ENCODE measurements at places on chromosomes 2 and 18.

DNA sequence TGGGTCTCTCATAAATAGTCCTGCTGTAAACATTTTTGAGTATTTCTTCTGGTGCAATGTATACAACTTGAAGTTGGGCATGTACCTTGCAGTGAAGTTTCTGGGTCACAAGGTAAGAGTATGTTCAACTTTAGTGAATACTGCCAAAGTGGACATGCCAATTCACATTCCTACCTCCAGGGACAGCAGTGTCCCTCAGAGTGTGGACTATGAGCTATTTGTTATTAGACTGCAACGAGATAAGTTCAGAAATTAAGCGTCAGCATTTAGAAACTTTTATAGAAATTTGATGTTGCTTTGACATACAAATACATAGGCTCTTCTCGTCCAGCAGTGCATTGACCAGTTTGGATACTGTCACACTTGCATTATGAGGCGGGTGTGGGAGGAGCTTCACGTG, 7.2 kb upstream of the ACKR3 start:
- DNase-seq = no peak

GRCh38 chr18:13266218-13267100, 47.9 kb downstream of the LDLRAD4 start:
- DNase-seq = peak; percentile 60

GRCh38 chr2:216110620-216111019, 1.5 kb downstream of the XRCC5 start:
- DNase-seq = no peak

DNA sequence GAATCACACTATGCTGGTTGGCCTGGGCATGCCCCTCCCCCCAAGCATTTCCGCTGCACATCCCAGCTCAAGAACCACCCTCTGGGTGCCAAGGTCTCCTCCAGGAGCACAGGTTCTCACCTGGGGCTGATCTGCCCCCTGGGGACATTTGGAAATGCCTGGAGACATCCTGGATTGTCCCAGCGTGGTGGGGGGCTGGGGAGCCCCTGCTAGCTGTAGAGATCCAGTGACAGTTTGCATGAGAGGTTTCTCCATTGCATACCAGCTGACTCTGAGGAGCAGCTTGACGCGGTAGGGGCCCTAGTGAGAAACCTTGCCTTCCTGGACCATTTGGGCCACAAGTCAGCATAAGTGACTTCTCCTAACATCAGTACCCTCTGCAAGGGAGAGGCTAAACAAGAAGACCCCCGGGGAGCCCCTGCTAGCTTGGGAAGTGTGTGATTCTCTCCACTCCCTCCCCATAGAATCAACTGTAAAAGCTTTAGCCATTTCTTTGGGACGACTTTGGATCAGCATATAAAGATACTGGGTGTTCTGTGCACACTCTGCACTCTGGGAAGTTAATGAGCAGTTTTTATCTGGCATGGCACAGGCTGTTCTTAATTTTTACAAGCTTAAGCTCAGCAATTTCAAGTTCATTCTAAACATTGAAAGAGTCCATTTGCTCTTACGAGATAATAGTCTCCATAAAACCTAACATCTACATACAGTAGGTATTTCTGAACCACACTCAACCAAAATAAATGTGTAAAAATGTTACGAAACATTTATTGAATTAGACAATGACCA, 94.1 kb downstream of the GBX2 start:
- no peak for DNase-seq

DNA sequence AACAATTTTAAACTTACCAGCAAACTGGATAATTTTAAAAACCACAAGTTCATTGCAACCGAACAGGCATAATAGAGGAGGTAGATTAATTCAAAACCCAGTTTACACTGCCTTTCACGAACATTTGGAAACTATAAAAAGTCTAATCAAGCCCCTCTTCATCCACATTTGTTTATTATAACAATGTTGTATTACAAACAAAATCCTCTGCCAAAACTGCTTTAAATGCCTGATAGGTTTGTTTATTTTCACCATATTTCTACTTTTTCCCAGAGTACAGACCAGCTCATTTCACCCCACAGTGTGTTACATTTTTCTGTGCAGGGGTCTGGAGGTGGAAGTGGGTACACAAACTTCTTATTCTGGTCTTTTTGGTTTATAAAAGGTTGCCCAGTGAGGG, 184.2 kb downstream of the OSR1 start:
- DNase-seq = no peak

- no peak for DNase-seq
These were observed 254.1 kb upstream of the RASGRP3 start for GRCh38 chr2:33222309-33222708.

DNA sequence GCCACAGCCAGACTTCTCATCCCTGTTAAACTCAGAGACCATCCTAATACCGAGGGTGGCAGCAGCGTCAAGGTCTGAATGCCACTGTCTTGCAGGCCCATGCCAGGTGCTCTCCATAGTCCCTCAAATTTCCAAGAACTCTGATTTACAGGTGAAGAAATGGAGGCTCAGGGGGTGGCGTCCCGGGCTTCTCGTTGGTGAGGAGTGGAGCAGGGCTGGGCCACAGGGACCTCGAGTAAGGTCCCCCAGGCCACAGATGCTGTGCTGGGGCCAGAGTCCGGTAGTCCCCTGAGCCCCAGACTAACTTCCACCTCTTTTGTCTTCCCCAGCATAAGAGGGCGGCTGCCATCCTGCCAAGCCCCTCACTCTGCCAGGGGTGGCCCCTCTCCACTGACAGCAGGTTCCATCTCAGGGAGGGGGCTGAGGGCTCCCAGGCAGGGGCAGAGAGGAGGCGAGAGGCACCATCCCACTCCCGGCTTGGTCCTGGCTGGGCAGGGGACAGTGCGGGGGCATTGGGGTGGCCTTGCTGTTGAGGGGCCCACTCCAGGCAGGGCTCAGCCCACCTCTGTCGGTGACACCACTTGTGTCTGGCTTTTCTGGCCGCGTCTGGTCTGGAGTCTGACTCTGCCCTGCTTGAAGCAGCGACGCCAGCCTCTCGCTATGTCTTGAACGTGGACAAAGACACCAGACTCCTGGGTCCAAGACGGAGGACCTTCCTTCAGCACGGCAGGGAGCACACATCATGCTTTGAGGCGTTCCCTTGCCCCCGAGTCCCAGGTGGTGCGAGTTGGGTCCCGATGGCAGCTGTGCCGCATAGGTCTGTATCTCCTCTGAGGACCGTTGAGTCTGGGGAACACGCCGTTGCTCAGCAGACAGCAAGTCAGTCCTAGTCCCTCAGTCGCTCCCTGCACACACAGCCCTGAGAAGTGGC, 15.9 kb upstream of the KLHL30 start:
- DNase-seq = no peak

- no peak for DNase-seq
These were observed 4.1 kb downstream of the HOXD3 start for GRCh38 chr2:176160986-176161824.

DNA sequence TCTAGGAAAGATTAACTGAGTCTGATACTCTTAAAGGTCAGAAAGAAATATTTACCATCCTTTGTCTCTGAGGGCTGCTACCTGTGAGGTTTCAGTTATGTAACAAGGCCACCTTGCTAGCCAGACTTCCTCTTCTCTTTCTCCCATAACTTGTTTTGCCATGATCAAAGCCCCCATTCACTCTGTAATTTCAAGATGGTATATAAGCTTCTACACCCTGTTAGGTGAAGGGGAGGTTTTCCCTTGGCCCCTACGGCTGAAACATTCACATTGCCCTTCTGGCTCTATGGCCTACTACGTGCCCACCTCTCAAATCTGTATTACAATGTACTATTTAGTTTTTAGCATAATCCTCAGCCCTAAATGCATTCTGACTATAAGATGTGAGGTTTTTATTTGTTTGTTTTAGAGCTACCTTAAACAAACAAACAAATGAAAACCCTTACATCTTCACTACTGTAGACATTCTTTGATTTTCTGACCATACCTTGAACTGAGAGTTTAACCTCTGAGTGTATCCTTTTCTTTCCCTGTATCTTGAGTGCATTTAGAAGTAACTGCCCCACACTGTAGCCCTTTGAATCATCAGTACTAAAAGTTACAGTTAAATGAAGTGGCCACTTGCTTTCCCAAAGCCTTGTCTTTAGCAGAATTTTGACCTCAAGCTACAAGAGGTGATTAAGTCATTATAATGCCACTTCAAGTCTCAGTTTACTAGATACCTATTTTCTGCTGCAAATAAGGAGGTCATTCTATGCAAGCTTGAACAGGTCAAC, 332.2 kb downstream of the SOCS6 start:
- no peak for DNase-seq

GRCh38 chr2:157990173-157990572, 111.5 kb upstream of the UPP2 start:
- no peak for DNase-seq

Data from activated naive CD4-positive, alpha-beta T cell treated with Interleukin-2 at 50 U/mL for 16 hours (primary cell).